ENCODE measurements at places on chromosomes 2 and 18. TPM values are rescaled to one million over a fixed set of nuclear protein-coding genes. Genes with fewer than 3 reads are reported as not detected.
A peak's percentile ranks its signal among the peaks of the same experiment; 100 is the strongest.

DNA sequence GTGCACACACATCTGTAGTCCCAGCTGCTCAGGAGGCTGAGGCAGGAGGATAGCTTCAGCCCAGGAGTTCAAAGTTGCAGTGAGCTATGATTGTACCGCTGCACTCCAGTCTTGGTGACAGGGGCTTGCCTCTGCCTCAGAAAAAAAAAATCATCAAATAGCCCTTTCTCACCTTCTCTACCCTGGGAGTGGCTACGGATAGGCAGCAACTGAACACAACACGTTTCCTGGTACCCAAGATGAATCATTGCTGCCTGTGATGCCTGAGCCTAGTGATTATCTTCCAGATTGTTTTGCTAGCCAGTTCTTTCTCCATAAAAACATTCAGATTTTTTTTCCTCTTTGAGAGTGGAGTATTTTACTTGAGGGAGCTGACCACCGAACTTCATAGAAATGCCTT lies 13.5 kb downstream of the INPP4A start:
- DNase-seq, result no peak

- no peak for DNase-seq
Observed at GRCh38 chr2:227971619-227972230, 100.3 kb downstream of the DAW1 start.

The DSG4 gene
- total RNA-seq, result not detected

GRCh38 chr2:59196491-59196890 lies 955.4 kb upstream of the FANCL start:
- no peak for DNase-seq

The UBR3 gene
- 53.0 TPM for total RNA-seq

DNA sequence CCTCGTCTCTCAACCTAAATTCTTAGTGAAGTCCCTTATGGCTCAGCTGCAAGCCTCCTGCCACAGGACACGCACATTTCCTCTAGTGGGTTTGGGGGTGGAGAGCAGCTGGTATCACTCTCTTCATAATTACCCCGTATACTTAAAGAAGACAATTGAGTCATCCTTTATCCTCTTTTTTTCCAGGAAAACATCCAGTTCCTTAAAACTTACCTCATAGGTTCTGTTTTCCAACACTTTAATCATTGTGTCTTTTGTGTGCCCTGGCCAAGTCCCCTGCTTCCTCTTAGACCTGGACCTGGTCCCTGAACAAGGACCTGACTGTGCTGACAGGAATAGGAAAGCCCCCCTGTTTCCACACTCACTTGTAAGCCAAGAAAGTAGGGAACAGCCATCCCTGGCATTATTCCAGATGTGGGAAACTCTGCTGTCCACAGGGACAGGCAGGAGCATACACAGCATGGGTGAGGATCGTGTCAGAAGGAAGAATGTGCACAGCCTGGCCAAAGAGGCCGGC lies 42.3 kb upstream of the MYO1B start:
- no peak for DNase-seq

The SLC38A11 gene
- 1.4 TPM for total RNA-seq

The NOL4 gene
- total RNA-seq, result not detected

The ALK gene
- 1.3 TPM for total RNA-seq

- DNase-seq, result no peak
Observed at GRCh38 chr18:63440219-63440618, 17.9 kb upstream of the VPS4B start.

The ERBB4 gene
- total RNA-seq, result 0.17 TPM

DNA sequence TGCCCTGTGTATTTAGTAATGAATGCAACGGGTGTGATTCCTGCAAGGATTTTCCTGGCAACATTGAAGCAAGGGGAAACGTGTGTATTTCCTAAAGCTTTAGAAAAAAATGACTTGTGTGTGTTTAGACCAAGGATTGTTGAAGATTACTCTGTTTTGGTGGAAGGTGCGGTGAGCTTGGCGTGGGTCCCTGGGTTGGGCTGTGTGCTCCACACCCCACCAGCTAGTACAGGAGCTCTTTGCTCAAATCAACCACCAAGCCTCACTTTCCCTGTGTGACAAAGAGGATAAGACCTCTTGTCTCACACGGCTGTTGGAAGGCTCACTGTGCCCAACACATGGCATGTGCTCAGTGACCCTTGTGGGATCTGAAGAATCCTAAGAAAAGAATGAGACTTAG lies 21.4 kb upstream of the GREB1 start:
- DNase-seq, result no peak

DNA sequence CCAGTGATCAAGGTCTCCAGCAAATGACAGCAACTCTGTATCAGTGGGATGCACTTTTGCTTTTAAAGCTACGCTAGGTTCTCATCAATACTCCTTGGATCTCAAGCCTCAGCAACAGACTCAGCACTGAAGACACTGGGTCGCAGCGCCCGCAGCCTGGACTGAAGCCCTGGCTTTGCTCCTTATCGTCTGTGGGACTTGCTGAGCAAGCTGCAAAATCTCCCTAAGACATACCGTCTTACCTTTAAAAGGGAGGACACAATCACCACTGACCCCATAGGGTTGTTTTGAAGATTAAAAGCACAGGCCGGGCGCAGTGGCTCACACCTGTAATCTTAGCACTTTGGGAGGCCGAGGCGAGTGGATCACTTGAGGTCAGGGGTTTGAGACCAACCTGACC lies 8.1 kb downstream of the CYB5A start:
- peak; percentile 26 for DNase-seq
